Jurkat, Clone E6-1 (cell line): ENCODE measurements at places on chromosomes 12 and 14.

DNA sequence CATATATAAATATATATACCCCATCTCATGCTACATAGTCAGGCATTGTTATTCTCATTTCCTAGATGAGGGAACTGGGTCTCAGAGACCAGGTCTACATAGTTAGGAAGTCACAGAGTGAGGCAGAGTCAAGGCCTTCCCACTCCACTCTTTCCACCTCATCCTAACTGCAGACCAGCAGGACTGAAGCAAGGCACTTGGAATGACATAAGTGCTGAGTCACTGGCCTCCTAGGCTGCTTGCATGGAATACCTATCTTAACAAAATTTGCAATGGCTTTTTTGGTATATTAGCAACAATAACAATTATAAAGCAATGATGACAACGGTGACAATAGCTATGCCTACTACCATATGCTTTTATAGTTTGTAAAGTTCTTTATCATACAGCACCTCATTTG lies 5.4 kb upstream of the ANO4 start:
- DNase-seq: no peak

GRCh38 chr14:100726550-100727085 lies at the start of gene DLK1:
DLK1 (plus strand) TSS chr14:100726892; CDS start chr14:100727069, 177 bp downstream.
- DNase-seq: no peak

GRCh38 chr14:96309896-96310330 lies 53.2 kb downstream of the ATG2B start:
- no peak for DNase-seq

GRCh38 chr12:84046859-84047258 lies 865.7 kb downstream of the SLC6A15 start:
- DNase-seq: no peak

GRCh38 chr14:103867523-103867953 lies 20.2 kb upstream of the PPP1R13B start:
- no peak for DNase-seq

GRCh38 chr12:119659289-119659897 lies 8.5 kb upstream of the PRKAB1 start:
- peak; percentile 57 for DNase-seq

DNA sequence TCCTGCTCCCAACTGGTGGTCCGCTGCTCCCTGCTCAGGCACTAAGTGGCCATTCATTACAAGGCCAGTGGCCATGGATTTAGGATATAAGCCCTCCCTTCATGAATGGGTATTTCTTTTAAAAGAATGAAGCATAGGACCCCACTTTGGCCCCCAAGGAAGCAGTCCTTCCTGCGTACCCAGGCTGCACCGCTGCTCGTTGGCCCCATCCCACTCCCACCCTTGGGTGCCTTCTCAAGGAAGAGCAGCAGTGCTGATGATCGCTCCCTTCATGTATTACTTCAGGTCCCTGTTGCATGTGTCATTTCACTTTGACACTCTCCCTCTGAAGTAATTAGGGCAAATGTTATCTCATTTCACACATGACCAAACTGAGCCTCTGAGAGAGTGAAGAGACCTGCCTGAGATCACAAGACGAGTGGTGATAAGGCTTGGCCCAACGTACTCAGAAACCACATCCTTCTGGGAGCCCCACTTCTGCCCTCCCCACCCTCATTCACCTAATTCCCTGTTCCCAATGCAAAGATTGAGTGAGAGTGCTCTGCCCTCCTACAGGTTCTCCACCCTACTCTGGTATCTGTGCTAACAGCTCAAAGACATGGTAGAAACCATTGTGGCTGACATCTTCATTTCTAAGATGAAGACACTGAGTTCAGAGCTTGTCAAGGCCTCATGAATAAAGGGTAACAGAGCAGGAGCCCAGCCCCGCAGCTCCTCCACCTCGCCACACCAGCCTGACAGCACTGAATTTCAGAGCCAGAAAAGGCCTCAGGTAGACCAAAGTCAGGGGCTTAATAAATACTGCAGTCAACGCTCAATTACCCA lies 10.3 kb upstream of the KRT2 start:
- DNase-seq: peak; percentile 99

GRCh38 chr12:94786906-94787305 lies 136.5 kb upstream of the TMCC3 start:
- DNase-seq: no peak

DNA sequence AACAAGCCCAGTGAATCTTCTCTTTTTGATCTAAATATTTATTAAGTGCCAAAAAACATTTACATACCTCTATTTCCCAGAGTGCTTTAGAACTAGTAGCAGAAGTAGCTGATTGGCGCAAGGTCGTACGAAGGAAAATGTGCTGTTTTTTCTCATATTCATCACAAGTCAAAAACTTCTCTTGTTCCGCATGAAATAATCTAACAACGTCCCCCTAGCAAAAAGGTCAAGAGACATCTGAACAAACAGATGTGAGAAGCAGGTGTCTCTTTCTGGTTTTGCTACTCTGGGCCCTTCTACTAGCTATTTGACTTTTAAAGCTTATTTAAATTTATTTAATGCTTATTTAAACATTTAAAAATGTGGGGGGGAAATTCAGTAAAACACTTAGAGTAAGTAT lies 117.8 kb downstream of the ITPR2 start:
- DNase-seq: no peak

DNA sequence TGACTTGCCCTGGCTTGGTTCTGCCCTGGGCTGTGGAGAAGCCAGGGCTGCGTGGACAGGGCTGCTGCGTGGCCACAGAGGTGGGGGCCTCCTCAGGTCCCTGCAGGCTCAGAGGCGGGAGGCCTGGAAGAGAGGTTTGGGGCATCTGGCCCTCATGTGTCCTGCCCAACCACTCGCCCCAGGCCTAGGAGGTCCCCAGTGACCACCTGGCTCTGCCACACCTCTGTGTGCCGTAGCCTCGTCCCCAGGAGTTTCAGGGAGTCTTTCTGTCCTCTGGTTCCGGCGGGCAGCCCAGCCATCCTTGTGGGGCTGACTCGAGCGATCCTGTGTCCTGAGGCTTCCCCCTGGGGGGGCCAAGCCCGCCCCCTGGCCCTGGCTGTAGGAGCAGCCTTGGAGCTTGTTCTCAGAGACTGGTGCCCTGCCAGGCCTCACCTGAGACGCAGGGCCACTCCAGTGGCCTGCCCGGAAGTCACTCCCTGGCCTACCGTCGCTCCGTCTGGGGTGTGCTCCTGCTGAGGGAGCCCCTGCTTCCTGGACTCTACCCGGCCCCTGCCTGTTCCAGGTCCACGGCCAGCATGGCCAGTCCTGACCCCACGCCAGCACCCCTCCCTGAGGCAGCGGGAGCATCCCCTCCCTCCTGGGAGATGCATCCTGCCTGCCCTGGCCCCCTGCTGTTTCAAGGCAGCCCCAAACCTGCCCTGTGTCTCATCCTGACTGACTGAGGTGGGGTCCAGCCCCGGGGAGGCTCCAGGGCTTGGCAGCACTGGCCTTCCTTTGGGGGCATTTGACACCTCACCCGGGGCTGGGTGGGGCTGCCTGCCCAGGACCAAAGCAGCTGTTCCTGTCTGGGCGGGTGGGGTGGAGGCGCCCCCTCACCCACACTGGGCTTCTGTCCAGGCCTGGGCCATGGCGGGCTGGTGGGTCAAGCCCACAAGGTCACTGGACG lies 13.9 kb downstream of the ASPG start:
- no peak for DNase-seq

DNA sequence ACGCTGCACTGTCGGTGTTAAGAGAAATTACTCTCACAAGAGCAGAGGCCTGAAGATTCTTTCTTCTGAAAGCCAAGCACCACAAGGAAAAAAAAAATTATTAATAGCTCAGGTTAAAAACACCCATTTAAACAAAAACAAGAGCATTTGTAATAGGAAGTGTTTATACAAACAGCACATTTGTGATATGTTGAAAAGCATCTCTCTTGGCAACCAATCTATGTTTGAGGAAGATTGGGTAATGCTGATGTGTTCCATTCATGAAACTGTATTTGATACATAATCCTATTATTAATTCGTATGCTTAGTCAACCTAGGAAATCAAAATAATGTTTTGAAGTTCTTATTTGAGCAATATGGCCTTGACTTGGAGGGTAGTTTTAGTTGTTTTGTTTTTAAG lies 36.5 kb downstream of the SSPN start:
- no peak for DNase-seq

GRCh38 chr12:127043731-127044130 lies 1223.2 kb upstream of the TMEM132C start:
- DNase-seq: no peak
